Retinal pigment epithelial cell (primary cell): ENCODE measurements at places on chromosomes 11 and 22.

- DNase-seq: no peak
Measured at GRCh38 chr11:133907841-133908241, 48.9 kb downstream of the IGSF9B start.

- DNase-seq: no peak
Measured at GRCh38 chr22:35606916-35607315, 10.2 kb downstream of the MB start.

DNA sequence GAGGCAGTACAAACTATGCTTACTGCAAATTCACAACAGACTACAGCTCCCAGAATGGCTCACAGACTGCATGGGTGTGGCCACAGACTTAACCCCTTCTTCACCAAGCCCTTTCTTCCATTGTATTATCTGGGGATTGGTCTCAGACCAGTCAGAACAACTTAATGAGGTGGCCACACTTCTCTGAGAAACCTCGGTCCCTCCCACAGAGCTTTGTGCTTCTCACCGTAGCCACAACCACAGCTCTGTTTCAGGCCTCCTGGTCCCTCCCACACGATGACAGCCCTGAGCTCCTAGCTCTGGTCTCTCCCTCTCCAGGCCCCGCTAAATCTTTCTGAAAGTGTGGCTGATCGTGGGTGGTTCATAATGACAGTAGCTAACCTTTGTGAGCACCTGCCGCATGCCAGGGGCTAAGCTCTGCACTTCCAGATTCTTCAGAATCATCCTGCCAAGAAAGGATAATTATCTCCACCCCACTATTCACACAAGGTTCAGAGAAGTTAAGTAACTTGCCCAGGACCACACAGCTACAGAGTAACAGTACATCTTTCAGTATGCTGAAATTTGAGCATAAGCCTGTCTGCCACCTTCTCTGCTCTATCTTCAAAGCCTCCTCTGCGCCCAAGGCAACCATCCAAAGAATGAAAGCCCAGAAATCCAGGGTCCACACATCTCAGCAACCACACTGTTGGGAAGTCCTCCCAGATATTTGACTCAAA lies 5.4 kb downstream of the PDE2A start:
- DNase-seq: no peak

DNA sequence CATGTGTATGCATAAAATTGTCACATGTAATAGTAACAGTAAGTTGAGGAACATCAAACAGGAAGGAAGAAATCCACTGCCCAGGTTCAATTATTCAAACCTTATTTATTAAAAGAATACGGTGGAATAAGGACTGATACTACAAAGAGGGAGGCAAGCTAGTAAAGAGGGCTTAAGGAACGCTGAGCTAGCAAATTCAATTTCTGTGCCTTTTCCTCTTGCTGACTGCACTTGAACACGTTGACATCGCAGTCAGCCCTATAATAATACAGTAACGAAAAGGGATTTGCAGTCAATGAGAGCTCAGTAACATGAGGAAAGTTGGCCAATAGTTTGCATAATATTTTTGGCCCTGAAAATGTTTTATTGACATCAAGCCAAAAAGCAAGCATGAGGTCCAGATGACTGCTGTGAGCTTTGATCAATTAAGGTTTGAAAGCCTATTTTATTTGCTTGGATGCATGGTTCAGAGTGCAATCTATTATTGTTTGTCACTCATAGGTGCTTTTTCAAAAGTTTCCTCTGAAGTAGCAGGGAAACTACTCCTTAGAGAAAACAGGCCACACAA lies 861.8 kb downstream of the LRRC4C start:
- DNase-seq: no peak

GRCh38 chr11:91707652-91708482 lies 516.8 kb upstream of the FAT3 start:
- DNase-seq: no peak

DNA sequence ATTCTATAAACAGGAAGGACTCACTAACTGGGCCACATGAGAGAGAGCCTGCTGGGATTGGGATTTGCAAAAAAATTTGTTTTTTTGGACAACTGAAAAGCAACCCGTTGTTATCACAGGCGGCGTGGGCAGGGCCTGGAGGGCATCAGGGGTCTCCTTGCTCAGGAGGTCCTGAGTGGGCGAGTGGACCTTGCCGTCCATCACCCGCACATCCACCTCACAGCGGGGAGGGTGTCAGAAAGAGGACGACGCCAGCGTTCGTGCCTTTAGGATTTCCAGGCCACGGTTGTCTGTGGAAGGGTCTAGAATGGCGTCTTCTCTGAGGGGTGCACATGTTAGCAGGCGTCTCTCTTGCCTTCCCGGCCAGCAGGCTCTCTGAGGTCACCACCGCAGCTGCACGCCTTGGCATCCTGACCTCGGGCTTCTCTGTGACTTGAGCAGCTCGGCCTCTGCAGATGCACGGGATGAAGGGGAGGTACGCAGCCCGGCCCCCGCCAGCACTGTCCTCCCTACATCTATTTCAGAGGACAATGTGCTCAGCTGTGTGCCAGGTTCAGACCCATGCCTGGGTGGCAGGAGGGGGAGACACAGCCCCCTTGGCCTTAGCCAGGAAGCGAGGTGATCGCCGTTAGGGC lies 749.5 kb downstream of the BRD1 start:
- no peak for DNase-seq

- no peak for DNase-seq
Measured at GRCh38 chr11:47160753-47161133, 15.9 kb downstream of the ARFGAP2 start.

GRCh38 chr11:112394304-112394703 lies 133.6 kb upstream of the PLET1 start:
- DNase-seq: no peak

DNA sequence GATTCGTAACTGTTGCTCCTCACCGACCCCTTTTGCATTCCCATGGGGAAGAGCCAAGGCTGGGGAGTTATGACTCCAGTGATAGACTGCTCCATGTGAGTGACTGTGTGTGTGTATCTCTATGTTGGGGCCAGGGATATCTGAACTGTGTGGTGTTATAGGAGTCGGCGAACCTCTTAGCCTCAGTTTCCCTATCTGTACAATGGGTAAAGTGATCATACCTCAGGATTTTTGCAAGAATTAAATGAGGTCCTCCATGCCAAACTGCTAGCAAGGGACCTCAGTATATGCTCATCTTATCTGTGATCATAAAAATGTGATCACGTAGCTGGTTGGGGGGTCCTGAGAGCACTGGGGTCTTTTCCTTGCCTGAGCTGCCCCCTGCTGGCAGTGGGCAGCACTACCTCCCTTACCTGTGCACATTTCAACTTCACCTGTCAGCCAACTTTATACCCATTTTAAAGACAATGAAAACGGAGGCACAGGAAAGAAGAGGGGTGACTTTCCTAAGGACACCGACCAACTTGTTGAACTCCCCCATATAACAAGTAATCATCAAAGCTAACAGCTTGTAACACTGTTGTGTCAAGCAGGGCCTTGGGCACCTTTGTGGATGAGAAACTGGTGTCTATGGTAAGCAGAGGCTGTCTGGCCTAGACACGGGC lies 1.4 kb upstream of the DPP3 start:
- DNase-seq: no peak

DNA sequence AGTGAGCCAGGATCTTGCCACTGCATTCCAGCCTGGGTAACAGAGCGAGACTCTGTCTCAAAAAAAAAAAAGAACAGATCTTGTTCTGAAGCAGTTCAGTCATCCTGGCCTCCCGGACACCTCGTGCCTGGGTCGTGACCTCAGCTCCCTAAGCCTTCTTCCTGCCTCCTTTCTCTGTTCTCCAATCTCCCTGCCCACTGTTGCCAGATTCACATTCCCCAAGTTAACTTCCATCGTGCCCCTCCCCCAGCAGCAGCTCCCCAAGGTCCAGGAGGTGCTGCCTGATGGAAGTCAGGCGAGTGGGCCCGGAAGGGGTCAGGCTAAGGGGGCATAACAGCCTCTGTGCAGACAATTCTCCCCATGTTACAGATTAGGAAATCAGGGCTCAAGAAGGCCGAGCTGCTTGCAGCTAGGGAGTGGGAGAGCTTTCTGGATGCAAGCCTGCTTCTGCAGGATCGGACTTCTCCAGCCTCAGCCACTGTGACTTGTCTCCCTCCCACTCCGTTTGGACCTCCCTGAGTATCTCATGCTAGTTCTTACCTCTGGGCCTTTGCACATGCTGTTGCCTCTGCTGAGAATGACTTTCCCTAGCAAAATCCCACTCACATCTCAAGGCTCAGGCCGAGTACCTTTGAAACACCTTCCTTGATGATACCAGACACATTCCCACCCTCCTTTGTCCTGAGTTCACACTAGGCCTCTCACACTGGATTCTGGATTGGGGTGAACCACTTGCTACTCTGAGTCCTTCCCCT lies 14.3 kb upstream of the TMEM184B start:
- DNase-seq: no peak

GRCh38 chr22:20062766-20063083 lies 17.3 kb upstream of the DGCR8 start:
- DNase-seq: peak; percentile 82

GRCh38 chr11:84581083-84581482 lies 1046.1 kb downstream of the DLG2 start:
- no peak for DNase-seq

- no peak for DNase-seq
Measured at GRCh38 chr22:49676230-49676629, 151.4 kb downstream of the BRD1 start.

- no peak for DNase-seq
Measured at GRCh38 chr11:72764503-72764902, 12.3 kb upstream of the ARAP1 start.

GRCh38 chr11:67289226-67289650 lies at the start of gene ANKRD13D:
ANKRD13D (plus strand) TSS chr11:67289303; CDS start chr11:67289461, 158 bp downstream.
- no peak for DNase-seq

DNA sequence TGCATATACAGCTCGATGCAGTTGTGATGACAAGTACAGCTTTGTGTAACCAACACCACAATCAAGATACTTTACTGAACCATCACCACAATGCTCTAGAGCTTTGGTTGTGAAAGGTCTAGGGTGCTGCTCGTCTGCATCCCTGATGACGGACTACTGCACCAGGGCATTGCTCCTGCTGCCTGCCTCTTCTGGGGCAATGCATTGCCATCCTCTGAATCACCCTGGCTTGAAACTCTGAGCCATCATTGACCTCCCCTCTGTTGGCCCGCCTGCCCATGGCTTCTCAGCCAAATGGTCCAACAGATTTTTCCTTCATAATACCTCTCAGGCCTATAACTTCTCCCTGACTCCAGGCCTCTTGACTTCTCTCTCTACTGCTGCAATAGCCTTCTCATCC lies 77.4 kb upstream of the CSNK2A3 start:
- no peak for DNase-seq

DNA sequence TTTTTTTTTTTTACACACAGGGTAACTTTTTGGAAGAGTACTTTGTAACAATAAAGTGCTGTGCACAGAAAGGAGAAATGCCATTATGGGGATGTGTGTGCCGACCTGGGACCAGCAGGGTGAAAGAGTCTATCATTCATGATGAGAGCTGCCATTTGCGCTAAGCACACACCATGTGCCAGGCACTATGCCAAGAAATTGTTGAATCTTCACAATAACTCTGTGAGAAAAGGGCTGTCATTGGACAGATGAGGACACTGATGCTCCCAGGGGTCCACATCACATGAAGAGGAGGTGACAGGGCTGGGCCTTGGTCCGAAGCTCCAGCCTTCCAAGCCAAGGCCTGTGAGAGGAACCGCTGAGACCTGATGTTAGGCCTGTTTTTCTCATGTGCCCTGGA lies 5.6 kb downstream of the DUSP18 start:
- DNase-seq: no peak

- DNase-seq: no peak
Measured at GRCh38 chr11:32290783-32291182, 144.6 kb downstream of the WT1 start.

GRCh38 chr11:125170001-125170509 lies 5.5 kb downstream of the PKNOX2 start:
- DNase-seq: no peak

GRCh38 chr11:12235947-12236743 lies 125.8 kb downstream of the MICAL2 start:
- DNase-seq: no peak

DNA sequence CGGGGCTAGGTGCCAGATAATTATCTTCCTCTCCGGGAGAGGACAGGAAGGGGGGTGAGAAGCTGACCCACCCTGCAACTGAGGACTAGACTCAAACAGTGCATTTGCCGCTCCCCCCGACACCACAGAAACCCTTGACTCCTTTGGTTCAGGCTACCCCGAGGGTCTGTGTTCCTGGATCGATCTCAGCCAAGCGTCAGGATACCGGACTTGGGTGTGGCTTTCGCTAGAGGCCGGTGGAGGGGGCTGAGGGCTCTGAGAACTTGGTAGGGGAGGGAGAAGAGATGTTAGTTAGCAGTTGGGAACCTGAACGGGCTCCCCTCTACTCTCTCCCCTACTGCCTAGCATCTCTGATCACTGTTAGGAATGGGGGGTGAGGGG lies 840 bp downstream of the SEZ6L start:
- no peak for DNase-seq

GRCh38 chr11:128627666-128628324 lies 40.4 kb upstream of the ETS1 start:
- no peak for DNase-seq

DNA sequence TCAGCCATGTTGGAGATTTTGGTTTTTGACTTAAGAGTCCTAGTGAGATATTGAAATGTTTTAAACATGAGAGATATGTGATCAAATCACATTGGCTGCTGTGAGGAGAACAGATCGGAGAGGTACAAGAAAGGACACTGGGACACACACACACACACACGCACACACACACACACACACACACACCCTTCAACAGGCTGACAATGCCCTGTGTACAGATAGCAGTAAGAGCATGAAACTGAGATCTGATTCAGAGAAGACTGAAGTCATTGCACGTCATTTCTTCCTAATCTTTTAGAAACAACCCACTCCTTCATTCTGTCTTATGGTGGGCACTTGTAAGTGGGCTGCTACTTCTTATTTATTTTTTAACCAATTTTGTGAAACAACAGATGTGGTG lies 200.5 kb upstream of the E2F8 start:
- no peak for DNase-seq

- DNase-seq: no peak
Measured at GRCh38 chr11:128515826-128516778, 71.3 kb downstream of the ETS1 start.

DNA sequence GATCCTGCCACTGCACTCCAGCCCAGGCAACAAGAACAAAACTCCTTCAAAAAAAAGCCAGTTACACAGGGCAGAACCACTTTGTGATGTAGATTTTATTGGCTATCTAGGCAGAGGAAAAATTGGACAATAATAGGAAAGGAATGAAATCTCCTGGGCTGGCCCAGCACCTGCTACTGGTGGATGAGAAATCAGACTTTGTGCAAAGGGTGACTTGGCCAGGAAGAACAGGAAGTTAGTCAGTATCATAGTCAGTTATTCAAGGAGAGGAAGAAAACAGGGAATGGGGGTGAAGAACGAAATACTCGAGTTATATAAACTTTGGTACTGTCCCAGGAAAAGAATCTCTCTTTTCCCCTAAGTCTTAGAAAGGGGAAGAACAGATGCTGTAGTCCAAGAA lies 11.0 kb upstream of the SPTBN2 start:
- DNase-seq: no peak

- no peak for DNase-seq
Measured at GRCh38 chr22:45496451-45496941, 6.2 kb upstream of the FBLN1 start.
